ENCODE measurements at places on chromosomes 13 and 19.
A peak's percentile ranks its signal among the peaks of the same experiment; 100 is the strongest.

- no peak for DNase-seq
These were observed 419 bp downstream of the KDM4B start for GRCh38 chr19:4969292-4969771.

GRCh38 chr19:38759590-38760003, 13.7 kb downstream of the LGALS7 start:
- no peak for DNase-seq

GRCh38 chr19:35754370-35755130, 2.3 kb downstream of the HSPB6 start:
- no peak for DNase-seq

DNA sequence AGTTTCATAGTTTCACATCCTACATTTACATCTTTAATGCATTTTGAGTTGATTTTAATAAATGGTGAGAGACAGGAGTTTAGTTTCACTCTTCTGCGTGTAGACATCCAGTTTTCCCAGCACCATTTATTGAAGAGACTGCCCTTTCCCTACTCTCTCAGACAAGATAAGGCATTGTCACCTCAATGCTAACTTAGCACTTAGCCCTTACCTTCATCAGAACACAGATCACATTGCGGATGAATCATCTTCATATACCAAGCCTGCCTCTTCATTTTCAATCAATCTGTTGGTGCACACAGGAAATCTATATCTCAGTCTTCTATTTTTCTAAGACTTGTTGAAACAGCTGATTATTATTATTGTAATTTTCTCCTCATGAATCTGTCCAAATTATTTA, 396.6 kb upstream of the NBEA start:
- DNase-seq, result no peak

- no peak for DNase-seq
These were observed 77.3 kb upstream of the SIAH3 start for GRCh38 chr13:45928843-45929242.

GRCh38 chr13:23025864-23026608, 154.7 kb upstream of the SGCG start:
- DNase-seq, result no peak

DNA sequence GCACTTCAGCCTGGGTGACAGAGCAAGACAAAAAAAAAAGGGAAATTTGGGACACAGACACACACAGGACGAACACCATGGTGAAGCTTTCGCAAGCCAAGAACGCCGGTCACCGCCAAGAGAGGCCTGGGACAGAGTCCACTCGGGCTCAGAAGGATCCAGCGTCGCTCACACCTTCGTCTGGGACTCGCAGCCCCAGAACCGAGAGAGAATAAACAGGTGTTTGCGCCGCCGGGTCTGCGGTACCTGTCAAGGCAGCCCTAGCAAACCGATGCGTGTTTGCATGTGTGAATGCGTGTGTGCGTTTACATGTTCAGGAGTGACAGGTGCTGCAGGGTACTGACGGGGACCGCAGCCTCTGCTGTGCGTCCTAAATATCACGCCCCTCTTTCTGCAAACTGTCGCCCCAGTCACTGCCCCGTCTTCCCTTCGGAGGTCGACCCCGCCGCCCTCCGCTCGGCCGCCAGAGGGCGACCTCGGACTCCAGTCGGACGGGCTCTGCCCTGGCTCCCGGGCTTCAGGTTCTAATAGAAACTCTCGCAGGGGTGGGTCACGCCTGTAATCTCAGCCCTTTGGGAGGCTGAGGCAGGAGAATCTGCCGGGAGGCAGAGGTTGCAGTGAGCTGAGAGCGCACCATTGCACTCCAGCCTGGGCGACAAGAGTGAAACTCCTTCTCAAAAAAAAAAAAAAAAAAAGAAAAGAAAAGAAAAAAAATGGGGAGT, 11.8 kb upstream of the CSNK1G2 start:
- peak; percentile 84 for DNase-seq

- DNase-seq, result no peak
These were observed 43.6 kb downstream of the PDS5B start for GRCh38 chr13:32629866-32630265.

- DNase-seq, result no peak
These were observed 21.2 kb upstream of the GTF3A start for GRCh38 chr13:27403203-27403678.

DNA sequence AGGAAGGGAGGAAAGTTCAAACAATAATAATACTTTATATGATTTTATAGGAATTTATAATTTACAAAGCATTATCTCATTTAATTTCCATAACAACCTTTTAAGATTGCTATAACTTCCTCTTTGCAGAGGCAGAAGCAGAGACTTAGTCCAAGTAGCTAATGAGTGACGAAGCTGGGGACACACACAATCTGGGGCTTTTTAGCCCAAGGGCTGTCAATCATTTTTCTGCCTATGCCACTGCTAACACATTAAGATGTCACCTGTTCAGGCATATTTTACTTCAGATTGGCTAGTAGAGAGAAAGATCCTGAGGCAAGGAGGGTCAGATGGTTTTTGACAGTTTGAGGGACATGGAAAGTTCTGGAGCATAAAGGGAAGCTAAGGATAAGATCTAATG, 12.6 kb downstream of the SCEL start:
- DNase-seq, result no peak

- no peak for DNase-seq
These were observed 61.1 kb downstream of the KCNC3 start for GRCh38 chr19:50268041-50268440.

- no peak for DNase-seq
These were observed 27.1 kb downstream of the MEGF8 start for GRCh38 chr19:42352301-42353259.

GRCh38 chr13:35279500-35279899, 197.0 kb downstream of the MAB21L1 start:
- DNase-seq, result no peak

DNA sequence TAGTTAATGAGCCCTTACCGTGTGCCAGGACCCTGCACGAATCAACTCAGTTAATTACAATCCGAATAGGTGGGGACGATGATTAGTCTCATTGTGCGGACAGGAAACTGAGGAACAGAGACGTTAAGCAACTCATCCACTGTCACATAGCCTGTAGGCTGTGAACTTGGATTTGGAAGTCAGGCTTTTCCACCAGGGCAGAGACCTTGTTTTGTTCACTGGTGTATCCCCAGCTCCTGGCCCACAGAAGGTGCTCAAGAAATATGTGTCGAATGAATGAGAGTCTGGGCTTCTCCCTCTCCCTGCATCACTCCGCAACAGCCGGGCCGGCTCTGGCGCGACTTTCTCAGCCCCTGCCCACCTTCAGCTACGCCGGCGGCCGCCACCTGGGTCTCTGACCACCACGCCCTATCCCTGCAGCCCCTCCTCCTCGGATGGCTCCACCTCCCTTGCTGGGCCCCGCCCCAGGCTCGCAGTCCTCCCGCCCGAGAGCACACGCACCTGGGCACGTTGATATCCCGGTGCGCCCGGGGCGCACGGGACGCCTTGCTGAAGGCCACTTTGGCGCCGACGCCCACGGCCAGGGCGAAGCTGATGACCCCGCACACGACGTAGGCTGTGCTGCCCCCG, 1.3 kb downstream of the SHISA7 start:
- DNase-seq, result no peak

DNA sequence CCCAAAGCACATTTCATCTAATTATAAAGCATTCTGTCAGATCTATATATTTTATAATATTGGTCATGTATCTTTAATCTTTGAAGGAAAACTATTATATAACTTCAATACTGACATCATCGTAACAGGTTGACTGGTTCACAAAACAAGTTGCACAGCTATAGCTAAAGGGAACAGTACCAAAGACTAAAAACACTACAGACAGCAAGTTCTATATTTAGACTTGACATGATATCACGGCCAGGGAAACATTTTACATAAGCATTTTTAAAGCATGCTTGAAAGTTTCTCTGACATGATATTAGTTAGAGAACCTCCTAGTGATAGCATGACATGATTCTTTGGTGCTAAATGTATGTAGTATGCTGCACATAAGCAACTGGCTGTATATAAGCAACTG, 182.5 kb downstream of the NDFIP2 start:
- no peak for DNase-seq

GRCh38 chr19:4067396-4068046, 822 bp upstream of the ZBTB7A start:
- DNase-seq, result peak; percentile 53

- no peak for DNase-seq
These were observed 91.4 kb downstream of the IRS2 start for GRCh38 chr13:109694972-109695371.

GRCh38 chr13:20128459-20128931, 32.4 kb downstream of the GJA3 start:
- DNase-seq, result no peak

- peak; percentile 73 for DNase-seq
These were observed 7.0 kb upstream of the REXO1 start for GRCh38 chr19:1855040-1855827.

DNA sequence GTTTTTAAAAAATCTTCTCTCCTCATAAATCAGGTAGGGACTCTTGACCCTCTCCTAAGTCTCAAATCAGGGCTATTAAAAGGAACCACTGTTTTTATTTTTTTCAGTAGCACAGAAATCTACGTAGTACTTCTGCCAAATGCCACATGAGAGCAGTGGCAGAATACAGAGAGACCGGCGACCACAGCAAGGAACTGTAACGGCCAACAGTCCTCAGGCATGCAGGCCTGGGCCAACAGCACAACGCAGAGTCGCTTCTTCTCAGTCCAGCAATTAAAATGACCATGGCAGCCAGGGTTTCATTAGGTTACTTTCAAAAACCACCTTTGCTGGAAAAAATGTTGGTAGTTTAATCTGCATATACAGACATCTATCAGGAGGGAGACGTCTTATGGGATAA, 34.2 kb downstream of the ANKRD10 start:
- DNase-seq, result no peak

GRCh38 chr13:25171517-25172302, at the start of gene AMER2:
AMER2 (minus strand) TSS chr13:25172288; CDS start chr13:25171619, 669 bp downstream.
- peak; percentile 79 for DNase-seq

DNA sequence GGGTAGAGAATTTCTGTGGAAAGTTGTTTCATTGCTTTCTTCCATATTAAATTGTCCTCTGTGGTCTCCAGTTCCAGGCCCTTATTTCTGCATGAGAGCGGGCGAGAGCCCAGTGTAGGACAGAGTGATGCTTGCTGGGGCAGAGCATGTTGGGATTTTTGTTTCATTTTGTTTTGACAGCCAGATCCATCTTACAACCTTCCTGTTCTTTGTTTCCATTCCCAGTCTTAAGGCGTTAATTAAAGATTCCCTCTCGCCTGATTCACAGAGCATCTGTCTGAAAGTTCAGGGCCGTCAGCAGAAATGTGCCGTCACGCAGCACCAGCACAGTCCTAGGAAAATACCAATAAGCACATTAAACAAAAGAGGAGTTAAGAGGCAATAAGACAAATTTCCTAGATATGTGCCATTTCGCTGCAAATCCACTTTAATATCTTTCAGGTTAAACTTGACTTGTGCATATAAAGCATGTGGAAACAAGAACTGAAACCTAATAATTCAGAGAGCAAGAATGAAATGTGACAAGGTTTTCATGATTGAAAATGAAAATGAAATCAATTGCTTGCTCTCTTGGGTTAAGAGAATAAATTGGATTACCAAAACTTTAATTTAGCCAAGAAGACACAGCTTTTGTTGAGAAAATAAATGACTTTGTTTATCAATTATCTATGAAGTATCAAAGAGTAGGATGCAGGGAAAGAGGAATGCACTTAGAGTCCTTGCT, 210.7 kb upstream of the SLC10A2 start:
- DNase-seq, result no peak

- peak; percentile 19 for DNase-seq
These were observed 831 bp downstream of the PGPEP1 start for GRCh38 chr19:18340990-18341868.

DNA sequence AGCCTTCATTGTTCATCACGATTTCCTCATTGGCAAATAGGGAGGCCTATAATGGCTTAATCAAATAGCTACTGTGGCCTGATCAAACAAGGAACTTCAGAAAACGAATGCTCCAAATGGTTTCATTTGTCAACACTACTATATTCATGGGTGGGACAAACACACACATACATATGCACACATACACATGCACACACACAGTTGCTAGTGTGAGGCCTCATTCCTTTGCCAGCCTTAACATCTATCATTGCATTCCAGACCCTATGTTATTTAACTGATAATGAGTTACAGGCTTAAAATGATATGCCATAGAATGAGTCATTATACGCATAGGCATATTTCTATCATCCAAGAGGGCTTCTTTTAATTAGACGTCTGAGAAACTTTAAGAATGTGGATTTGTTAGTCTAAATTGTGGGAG, 140.2 kb downstream of the KLF5 start:
- no peak for DNase-seq

GRCh38 chr13:95195146-95195545, 106.1 kb downstream of the ABCC4 start:
- no peak for DNase-seq

- no peak for DNase-seq
These were observed 2.8 kb upstream of the DZIP1 start for GRCh38 chr13:95647321-95647720.

GRCh38 chr13:95411428-95412040, 110.3 kb upstream of the ABCC4 start:
- DNase-seq, result no peak

DNA sequence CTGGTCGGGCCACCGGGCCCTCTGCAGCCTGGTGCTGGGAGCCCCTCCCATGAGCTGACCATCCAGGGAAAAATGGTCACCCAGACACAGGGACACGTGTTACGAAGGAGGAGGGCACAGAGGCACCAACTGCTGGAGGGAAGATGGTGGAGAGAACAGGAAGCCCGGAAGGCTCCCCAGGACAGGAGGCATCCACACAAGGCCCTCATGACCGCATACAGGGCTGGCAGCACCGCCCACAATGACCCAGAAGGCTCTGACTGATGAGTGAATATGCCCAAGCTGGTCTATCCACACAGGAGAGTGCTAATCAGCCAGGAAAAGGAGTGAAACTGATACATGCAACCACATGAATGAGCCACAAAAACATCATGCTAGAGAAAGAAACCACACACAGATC, 14.0 kb upstream of the TMEM86B start:
- DNase-seq, result no peak

- no peak for DNase-seq
These were observed 10.1 kb downstream of the NANOS3 start for GRCh38 chr19:13887018-13887436.

GRCh38 chr19:28961772-28962500, 251.0 kb downstream of the UQCRFS1 start:
- no peak for DNase-seq

- DNase-seq, result no peak
These were observed 21.9 kb downstream of the UQCRFS1 start for GRCh38 chr19:29191005-29191404.

- DNase-seq, result no peak
These were observed 52.8 kb downstream of the SLC6A16 start for GRCh38 chr19:49272204-49272603.

DNA sequence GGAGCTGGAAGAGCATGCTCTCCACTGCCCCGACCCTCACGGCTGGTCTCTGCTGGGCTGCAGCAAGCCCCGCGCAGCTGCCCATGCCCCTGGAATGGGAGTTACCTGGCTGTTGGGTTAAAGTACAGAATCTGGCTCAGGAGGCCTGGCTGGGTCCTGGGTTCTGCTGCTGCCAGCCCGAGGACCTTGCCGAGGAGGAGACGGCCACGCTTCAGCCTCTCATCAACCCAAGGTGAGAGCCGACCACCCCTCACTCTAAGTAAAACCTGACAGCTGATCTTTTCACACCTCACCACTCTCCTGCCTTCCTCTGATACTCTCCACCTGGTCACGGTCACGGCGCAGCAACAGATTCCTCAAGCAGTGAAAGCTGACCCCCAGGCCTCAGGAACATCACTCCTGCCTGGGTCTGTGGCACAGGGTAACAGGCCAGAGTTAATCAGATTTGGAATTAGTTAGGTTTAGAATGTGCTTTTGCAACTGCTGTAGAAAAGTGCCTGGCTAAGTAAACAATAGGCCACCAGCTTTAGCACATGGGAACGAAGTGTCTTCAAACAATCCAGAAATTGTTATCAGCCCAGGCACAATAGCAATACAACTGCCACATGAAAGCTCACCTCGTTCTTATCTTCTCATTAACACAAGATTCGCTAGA, 20.5 kb downstream of the RAB20 start:
- no peak for DNase-seq

Measured in substantia nigra (tissue), 51 donors.